ENCODE measurements at places on chromosomes 1 and 21.

GRCh38 chr1:246309247-246309884 is 197.7 kb downstream of the SMYD3 start:
- DNase-seq: no peak

DNA sequence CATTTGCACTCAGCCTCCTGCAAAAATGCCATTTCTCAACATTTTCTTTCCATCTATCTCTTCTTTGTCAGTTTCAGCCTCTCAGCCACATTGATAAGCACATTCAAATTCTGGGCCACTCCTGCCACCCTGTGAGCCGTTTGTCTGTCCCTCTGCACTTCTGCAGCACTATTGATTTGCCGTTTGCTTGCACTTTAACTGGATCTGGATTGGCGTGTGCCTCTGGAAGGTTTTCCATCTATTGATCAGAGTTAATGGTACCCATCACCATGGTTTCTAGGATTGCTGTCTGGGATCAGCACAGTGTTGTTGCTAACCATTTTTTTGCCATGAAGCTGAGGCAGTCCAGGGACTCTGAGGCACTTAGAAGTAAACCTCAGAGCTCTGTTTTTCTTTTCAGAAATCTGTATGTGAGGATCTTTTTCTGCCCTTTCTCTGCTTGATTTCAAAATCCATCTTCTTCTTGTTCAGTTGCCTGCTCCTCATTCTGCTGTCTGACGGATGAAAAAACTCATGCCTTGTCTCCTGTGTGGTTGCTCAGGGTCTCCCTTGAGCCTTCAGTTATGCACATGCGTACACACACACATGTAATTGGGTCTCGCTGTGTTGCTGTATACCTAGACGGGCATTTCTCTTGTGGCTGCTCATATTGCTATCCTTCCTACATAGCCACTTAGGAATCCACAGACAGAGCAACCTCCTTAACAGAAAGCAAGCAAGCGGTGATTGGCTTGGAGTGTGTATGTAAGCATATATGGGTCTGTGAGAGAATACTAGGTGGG is 67.9 kb downstream of the NOS1AP start:
- no peak for DNase-seq

DNA sequence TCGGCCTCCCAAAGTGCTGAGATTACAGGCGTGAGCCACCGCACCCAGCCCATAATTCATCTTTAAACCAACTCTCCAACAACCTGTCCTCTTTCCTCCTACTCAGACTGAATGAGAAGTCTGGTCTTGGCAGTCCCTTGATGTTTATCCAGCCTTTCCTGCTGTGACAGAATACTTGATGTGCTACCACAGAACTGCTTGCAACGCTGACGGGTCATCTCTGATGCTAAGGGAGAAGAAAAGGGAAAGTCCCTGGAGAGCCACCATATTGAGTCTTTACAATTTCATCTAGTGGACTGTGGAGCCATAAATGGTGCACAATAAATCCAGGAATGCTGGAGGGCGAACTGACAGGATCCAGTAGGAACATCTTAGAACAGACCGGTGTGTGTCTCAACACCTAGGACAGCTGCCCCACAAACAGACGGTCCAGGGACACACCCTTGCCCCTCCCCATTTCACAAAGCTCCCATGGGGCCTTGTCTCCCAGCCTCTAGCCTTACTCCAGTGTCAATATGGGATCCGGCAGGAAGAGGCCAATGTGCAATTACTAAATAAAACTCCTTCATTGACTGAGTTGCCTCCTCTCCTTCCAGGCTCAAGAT is 30.7 kb downstream of the JAK1 start:
- no peak for DNase-seq

- no peak for DNase-seq
These were observed 987 bp upstream of the CDCP2 start for GRCh38 chr1:54153535-54154439.

DNA sequence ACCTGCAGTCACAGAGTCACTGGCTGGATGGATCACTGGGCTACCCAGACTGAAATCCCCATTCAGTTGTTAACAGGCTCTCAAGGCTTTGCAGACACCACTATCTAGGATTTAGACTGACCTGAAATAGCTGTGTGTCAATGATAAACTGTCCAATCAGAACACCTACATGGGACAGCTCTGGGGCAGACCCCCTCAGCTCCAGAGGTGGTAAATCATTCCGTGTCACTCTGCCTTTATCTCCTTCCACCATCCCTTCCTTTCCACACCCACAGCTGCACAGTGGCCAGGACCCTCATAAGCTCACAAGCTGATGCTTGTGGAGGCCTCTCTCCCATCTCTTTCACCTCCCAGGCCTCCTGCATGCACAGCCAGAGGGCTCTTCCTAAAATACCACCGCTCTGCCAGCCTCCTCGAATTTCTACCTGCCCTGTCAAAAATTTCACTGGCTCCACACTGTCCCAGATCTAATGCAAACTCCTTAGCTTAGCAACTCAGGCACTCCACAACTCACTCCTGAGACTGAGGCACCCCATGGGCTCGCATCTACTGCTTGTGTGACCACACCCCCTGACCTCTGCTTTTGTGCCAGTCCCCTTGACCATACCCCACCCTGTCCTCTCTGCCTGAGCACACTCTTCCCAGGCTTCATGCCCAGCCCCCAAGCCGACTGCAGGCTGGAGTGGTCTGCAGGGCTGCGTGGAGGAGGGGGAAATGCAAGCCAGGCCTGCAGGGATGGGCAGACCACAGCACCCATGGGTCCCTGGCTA is 5.8 kb downstream of the CAPZB start:
- DNase-seq: no peak

GRCh38 chr21:31945546-31945945 is 72.7 kb downstream of the HUNK start:
- DNase-seq: no peak

DNA sequence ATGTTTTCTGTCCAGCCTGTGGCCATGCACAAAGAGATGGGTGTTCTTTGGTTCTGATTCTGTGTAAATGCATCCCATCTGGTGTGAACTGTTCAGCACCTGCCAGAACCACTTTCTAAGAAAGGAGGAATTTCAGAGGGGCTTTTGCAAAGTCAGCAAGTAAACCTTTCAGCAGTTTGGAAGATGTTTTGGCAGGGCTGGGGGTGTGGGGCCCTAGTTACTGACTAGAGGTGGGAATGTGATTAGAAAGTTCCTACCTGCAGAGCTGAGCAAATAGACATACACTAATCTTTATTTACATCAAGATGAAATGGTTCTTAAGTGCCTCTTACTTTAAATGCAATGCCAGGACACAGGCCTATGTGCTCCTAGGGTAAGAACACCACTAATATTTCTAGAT is 378.1 kb upstream of the USP24 start:
- DNase-seq: no peak

DNA sequence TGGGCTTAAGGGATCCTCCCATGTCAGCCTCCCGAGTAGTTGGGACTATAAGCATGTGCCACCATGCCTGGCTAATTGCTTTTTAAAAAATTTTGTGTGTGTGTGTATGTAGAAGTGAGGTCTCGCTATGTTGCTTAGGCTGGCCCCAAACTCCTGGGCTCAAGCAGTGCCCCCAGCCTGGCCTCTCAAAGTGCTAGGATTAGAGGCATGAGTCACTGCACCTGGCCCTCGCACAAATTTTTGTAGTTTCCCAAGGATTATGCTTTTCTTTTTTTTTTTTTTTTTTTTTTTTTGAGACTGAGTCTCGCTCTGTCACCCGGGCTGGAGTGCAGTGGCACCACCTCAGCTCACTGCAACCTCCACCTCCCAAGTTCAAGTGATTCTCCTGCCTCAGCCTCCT is 144.4 kb upstream of the HNRNPU start:
- no peak for DNase-seq

GRCh38 chr21:43913928-43914327 is 48.9 kb downstream of the AGPAT3 start:
- no peak for DNase-seq

DNA sequence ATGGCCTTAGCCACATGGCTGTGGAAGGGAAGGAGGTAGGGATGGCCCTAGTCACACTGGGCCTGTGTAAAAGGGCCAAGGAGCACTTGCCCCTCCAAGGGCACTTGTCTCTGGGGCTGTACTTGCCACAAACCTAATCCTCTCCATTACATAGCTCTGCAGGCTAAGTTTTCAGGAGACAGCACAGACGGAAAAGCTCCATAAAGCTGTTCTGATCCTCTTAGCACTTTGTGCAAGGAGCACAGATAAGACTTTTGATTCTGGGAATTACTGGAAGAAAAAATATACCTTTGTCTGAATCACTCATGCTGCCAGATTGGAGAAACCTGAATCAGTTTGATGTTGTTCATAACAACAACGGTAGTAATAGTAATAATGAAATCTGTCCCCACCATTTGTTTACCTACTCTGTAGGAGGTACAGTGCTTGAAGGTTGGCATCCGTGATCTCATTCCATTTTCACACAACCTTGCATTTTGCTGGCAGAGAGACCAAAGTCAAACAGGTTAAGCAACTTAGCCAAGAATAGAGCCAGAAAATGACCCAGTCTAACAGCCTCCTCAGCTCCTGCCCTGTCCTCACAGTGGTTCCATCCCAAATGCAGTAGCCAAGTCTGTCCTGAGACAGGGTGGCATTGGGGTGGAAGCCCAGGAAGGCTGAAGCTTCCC is 207.1 kb downstream of the ROR1 start:
- DNase-seq: no peak

GRCh38 chr1:215076322-215076721 is 6.2 kb upstream of the KCNK2 start:
- no peak for DNase-seq

DNA sequence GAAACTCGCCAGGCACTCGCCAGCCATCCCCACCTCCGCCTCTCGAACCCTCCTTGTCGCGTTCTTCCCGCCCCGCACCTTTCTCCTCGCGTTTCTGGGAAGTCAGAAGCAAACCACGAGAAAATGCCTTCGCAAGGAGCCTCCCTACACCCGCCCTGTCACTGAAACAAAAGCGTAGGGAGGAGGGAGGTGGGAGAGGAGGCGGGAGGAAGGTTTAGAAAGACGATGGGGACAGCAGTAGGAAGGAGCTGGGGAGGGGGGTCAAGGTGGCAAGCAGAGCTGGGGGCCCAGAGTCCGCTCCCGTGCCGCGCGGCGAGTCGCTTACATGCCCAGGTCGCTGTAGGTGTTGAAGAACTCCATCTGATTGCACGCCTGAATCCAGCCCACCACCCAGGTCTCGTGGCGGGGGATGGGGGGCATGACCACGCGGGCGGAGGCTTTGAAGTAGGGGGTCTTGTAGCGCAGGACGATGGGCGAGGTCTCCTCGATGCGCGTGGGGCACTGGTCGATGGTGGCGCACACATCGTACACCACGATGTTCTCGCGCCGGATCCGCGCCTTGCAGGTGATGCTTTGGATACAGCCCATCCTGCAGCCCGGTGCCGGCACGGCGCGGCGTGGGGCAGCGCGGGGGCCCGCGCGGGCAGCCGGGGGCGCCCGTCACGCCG is 1.0 kb downstream of the FAM78B start:
- DNase-seq: no peak
